Stimulated activated naive CD8-positive, alpha-beta T cell treated with anti-CD3 and anti-CD28 coated beads, Interleukin-15, Interleukin-2, amounts not matched to agents 100 U/mL and 50 U/mL, for 24 hours (primary cell): ENCODE measurements at places on chromosomes 16 and 17.

- no peak for DNase-seq
These were observed 37.8 kb downstream of the PTRH2 start for GRCh38 chr17:59669411-59669810.

DNA sequence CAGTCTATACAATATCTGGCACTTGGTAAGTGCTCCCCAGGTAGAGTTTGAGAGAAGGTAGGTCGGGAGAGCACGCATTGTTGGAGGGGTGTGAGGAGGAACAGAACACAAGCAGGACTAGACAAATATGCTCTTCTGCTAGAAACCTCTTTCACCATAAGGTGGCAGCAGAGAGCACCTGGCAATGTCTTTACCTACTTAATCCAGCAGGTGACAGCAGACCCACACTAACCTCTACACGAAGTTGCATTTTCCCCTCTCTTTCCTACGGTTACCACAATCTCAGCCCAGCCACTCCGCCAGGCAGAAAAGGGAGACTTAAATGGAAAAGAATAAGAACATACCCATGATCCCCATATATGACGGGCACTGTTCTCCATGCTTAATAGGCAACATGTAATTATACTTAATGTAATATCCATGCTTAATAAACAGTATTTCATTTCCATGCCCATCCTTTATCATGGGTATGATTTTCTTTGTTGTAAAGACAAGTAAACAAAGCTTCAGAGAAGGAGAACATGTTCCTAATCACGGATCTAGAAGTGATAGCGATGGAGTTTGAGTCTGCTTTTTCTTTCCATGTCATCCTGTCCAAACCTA lies 55.1 kb upstream of the CCL2 start:
- peak; percentile 73 for DNase-seq

DNA sequence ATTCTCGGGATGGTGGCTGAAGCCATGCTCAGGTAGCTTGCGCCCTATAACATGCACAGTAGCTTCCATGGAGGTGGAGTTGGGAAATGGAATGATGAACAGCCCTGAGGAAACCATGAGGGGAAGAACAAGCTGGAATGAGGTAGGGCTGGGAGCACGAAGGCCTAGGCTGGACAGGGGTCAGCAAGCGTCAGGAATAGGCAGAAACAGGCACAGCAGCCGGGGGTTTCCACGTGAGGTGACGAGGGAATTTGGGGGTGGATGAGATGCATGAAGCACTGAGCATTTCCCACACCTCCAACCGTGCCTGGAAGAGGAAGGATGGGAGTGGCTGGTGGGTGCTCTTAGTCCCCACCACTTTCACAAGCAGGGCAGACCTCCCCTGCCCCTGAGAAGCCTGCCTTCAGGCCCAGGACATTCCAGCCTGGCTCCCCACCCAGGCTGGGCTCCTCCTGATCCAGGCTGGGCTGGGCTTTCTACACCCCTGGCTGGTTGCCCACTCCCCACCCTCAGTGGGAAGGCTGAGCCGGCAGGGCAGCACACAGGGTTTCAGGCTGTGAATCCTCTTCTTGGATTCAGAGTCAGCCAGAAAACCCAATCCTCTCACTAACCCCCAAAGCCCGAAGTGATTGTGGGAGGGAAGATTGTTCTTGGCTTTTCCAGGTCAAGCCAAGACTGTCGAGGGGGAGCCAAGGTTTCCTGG lies 21.9 kb downstream of the PLEKHG4 start:
- DNase-seq, result no peak

DNA sequence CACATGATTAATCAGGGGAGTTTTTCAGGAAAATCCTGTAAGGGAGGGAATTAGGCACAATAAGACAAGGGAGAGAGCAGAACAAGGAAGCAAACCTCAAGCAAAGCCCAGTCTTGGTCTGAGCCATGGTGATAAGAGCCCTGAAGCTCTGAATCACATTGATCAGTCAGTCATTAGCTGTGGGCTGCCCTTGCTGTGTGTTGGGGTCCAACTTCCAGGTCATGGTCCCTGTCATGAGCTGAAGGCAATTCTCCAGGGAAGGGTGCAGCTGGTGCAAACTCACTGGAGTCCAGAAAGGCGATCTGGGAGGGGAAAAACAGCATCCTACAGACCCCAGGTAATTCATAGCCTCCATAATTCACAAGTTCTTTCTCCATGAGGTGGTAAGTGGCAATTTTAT lies 89.9 kb downstream of the CYLD start:
- no peak for DNase-seq

DNA sequence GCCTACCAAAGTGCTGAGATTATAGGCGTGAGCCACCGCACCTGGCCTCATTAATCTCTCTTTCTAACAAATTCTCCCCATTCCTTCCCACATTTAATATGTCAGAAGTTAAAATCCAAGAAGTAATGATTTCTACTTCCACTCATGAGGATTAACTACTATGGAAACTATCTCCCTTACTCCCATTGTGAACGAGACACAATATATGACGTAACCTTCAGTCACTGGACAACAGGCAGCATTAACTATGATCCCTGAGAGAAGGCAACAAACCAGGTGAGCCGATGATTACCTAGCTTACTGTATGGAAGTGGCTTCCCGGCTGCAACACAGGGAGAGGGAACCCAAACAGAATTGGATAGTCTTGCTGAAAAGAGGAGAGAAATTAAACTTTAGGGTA lies 20.0 kb downstream of the GLG1 start:
- DNase-seq, result no peak

GRCh38 chr16:64933885-64934284 lies 188.0 kb downstream of the CDH11 start:
- DNase-seq, result no peak

DNA sequence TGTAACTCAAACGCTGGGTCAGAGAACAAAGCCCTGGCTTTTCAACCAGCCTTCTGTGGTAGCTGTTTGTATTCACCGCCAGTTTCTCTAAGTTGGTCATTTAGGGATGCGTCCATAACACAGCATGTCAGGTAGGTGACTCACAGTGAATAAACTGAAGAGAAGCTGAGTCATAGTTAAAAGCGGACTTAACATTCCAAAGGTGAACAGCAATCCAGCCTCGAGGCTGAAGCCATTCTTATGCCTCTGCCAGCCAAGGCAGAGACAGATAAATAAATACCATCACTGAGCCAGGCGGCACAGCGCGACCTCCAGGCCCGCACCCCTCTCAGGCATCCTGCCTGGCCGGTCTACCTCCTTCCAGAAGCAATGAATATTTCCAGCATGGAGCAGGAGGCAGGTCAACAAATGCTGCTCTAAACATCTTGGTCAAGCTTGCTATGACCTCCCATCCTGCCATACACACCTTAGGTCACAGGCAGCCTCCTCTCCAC lies 12.4 kb upstream of the CACNG4 start:
- no peak for DNase-seq

GRCh38 chr17:62030264-62030663 lies 34.8 kb downstream of the MED13 start:
- no peak for DNase-seq

DNA sequence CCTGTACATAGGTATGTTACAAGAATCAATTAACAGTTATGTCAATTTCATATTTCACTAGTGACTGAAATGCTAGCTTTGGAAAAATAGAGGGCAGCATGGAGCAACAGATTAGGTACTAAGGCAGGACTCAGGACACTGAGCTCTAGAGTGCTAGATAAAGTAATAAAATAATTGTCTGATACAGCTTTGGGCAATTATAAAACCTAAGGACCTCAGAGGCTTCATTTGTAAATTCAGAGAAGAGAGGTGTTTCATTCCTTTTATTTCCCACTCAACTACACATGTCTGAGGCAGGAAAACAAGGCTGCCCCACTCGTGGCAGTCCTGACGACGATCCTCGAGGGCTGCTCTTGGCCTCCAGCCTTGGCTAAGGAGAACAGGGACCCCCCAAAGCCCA lies 81.5 kb downstream of the CA4 start:
- DNase-seq, result no peak

GRCh38 chr17:1767358-1767757 lies 5.5 kb downstream of the SERPINF1 start:
- no peak for DNase-seq

DNA sequence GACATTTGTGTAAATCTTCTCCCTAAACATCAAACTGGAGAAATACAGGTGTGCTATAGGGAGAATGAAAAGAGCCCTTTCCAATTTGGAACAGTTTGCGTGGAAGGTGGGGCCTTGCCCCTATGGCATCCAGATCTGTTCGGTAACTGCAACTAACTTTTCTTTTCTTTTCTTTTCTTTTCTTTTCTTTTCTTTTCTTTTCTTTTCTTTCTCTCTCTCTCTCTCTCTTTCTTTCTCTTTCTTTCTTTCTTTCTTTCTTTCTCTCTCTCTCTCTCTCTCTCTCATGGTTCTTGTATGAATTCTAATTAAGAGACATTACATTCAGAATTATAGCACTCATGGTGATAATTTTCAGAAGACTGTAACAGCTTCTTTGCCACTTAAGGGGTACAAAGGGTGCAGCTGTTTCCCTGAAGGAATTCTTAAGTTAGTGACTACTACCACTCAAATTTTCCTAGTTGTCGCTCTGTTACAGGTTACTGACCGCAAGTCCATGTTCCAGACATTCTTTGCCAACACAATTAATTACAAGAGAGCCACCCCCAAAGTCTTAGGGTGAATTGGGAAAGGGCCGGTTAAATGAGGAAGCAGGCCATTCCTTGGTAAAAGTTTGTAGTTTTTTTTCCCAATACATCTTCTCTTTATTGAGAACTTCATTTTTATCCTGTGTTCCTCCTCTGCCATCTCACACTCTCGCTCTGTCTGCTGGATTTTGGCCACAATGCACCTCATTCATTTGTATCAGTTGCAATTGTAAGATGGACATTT lies 69.8 kb downstream of the KSR1 start:
- DNase-seq, result no peak
